ENCODE measurements at places on chromosomes 5 and 9.

- DNase-seq, result no peak
Observed at GRCh38 chr5:107306594-107306993, 364.1 kb downstream of the EFNA5 start.

DNA sequence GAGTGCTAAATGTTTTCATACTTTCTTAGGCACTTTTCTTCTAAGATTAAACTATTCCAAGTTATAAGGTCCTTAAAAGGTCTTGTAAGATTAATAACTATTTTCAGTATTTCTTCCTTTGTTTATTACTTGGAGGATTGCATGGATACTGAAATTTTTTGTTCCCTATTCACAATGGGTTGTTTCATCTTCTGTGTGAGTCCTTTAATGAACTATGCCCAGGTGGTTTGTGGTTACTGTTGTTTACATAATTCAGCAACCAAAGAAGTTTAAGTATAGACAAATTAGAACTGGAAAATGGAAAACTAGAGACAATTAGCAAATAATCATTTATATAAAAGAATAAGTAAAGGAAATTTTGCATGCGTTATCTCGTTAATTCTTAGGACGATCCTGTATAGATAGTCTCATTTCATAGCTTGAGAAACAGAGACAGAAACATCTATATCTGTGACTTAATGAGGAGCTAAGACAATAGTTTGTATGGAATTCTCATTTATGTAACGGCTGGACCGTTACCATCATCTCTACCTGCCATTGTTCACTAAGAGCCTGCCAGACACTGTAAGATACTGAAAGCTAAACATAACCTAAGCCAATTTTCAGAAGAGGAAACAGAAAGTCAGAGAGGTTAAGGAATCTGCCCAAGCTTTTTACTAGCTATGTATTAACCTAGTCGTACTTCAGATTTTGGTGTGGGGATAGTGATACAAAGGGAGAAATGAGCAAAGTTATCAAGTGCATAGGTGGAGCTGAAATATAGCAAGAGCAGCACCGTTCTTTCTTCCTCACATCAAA, 148.2 kb downstream of the PAM start:
- DNase-seq, result peak; percentile 10

- no peak for DNase-seq
Observed at GRCh38 chr5:32138839-32139493, 35.2 kb downstream of the GOLPH3 start.

- peak; percentile 43 for DNase-seq
Observed at GRCh38 chr5:93588352-93589151, 5.5 kb downstream of the NR2F1 start.

- peak; percentile 30 for DNase-seq
Observed at GRCh38 chr5:91016954-91017700, 366.0 kb downstream of the ARRDC3 start.

DNA sequence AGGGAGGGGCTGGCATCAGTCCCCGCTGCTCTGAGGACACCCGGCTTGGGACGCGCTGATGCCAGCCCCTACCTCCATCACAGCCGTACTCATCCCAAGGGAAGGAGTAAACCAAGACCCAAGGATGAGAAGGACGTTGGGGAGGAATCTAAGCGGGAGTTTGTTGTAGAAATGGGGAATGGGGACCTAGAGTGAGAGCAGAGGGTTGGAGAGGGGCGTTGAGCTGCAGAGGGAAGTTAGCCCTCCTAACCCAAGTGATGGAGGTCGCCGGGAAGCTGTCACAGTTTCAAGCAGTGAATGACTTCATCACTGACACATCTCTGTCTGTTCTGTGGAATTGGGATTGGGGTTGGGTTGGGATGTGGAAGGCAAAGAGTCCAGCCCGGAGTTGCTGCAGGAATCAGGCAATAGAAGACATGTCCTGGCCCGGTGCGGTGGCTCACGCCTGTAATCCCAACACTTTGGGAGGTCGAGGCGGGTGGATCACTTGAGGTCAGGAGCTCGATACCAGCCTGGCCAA, 759 bp upstream of the SUSD1 start:
- DNase-seq, result no peak

- peak; percentile 55 for DNase-seq
Observed at GRCh38 chr9:69380811-69381210, 55.8 kb downstream of the ENTREP1 start.

GRCh38 chr5:132466433-132467286, 23.9 kb downstream of the IRF1 start:
- no peak for DNase-seq

DNA sequence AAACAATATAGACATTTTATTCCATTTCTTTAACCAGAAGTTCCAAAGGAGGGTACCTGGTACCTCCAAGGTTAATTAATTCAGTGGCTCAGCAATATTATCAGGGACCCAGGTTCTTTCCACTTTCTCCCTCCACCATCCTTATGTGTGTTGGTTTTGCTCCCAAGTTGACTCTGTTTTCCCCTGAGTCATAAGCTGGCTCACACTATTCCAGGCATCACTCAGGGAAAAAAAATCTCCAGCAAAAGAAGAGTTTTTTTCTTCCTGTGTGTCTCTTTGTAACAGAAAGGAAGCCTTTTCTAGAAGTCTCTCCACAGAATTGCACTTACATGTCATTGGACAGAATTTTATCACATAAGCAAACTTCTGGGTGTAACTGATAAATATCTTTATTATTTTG, 31.2 kb upstream of the GALNT10 start:
- DNase-seq, result peak; percentile 27

GRCh38 chr9:76630916-76631315, 133.3 kb upstream of the PCA3 start:
- no peak for DNase-seq

Measured in kidney glomerular epithelial cell (primary cell).